ENCODE measurements at places on chromosomes 6 and 20.
A peak's percentile ranks its signal among the peaks of the same experiment; 100 is the strongest.

- DNase-seq: no peak
Observed at GRCh38 chr6:107611094-107611810, 121.3 kb downstream of the SOBP start.

GRCh38 chr6:7402716-7403115 lies 13.1 kb downstream of the RIOK1 start:
- no peak for DNase-seq

GRCh38 chr20:10483691-10484090 lies 48.6 kb downstream of the SLX4IP start:
- no peak for DNase-seq

GRCh38 chr20:31945785-31946184 lies 6.1 kb downstream of the PDRG1 start:
- no peak for DNase-seq

DNA sequence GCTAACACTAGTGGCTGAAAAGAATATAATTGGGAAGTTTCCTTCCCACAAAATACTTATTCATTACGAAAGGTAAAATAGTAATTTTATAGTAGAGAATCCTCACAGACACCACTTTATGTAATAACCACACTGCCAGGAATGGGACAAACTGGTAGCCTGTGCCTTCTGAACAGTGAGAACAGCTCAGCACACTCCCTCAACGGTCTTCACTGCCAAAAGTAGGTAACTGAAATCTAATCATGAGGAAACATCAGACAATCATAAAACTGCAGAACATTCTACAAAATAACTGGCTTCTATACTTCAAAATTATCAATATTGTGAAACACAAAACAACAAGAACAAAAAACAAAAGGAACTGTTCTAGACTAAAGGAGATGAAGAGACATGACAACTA lies 44.1 kb downstream of the NUP153 start:
- no peak for DNase-seq

- no peak for DNase-seq
Observed at GRCh38 chr6:103183831-103184411, 1675.8 kb downstream of the HACE1 start.

DNA sequence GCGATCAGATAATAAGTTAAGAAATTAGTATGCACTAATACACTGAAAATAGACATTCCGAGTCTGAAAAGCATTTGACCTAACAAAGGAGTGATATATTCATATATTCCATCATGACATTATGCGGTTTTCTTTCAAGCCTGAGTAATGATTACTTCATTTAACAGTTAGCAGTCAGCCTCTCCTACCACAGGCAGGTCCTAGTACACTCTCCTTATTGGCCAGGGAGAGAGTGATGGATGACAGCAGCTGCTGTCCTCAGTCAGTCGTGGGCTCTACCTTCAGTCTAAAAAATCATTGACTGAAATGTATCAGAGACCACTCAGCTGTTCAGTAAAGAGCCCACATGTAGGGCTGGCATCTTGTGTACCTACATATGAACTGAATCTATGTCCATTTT lies 33.2 kb upstream of the VGLL2 start:
- DNase-seq: no peak

- no peak for DNase-seq
Observed at GRCh38 chr6:39493777-39494176, 171.3 kb upstream of the KCNK16 start.

- DNase-seq: peak; percentile 24
Observed at GRCh38 chr6:145929037-145929633, 35.0 kb downstream of the SHPRH start.

DNA sequence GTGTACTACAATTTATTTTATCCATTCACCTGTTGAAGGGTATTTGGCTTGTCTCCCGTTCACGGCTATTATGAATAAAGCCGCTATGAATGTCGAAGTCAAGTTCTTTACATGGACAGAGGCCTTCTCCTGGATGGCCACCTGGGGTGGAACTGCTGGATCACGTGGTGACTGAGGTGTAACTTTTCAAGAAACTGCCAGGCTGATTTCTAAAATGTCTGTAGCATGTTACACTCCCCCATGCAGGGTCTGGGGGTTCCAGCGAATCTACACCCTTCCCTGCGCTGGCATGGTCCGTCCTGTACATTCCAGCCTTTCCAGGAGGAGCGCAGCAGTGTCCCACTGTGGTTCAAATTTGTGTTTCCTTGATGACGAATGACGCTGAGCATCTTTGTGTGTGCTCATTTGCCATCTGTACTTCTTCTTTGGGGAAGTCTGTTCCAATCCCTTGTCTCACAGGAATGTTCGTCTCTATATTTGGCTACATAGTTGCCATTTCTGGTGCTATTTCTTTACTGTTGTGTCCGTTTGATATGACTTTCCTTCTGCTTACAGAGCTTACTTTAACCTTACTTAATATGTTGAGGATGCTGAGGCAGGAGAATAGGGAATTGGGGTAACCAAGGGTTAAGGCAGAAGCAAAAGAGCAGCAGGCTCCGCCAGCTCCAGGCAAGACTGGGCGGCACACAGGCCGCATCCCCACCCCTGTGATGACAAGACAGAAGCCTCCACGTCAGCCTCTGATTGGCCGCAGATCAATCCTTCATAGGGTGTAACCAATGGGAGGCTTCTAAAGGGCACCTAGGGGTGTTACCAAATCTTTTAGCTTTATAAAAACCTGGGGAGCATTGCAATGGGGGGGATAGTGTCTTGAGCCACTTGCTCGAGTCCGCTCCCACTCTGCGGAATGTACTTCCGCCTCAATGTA lies 106.6 kb downstream of the TAF4 start:
- DNase-seq: no peak

- peak; percentile 72 for DNase-seq
Observed at GRCh38 chr6:31769684-31770371, 7.3 kb downstream of the VWA7 start.

DNA sequence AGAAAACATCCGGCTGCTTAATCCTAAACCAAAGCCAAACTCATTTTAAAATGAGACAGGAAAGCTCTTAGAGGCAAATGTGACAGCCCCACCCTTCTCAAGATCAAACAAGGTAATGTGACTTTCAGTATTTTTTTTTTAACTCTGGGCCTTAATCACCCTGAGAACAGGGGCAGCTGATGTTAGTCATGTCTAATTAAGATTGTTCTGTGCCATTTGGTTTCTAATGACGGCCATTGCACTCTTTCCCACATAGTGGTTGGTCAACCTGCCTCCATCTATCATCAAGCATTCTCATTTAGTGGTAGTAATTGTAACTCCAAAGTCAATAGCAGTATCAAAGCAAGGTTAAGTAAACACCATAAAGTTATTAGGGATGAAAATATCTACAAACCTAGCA lies 191.6 kb upstream of the EXOC2 start:
- no peak for DNase-seq

GRCh38 chr6:66964216-66964615 lies 1257.2 kb upstream of the EYS start:
- DNase-seq: no peak

- DNase-seq: no peak
Observed at GRCh38 chr6:28609672-28610071, 84.0 kb downstream of the GPX5 start.

DNA sequence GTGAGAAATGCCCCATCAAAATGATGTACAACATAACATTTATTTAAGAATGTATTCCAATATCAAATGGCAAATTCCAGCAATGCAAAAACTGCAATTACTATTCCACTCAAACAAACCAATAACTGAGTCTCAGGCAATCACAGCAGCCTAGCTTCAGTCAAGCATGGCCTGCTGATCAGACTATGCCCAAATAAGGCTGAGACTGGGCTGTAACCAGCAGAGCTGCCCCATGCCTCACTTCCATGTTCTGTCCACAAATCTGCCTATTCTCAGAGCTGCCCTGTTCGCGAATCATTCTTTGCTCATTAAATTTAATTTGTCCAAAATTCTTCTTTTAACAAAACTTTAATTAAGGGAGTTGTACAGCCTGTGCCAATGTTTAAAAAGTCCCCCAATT lies 155.4 kb downstream of the FNDC1 start:
- DNase-seq: no peak

DNA sequence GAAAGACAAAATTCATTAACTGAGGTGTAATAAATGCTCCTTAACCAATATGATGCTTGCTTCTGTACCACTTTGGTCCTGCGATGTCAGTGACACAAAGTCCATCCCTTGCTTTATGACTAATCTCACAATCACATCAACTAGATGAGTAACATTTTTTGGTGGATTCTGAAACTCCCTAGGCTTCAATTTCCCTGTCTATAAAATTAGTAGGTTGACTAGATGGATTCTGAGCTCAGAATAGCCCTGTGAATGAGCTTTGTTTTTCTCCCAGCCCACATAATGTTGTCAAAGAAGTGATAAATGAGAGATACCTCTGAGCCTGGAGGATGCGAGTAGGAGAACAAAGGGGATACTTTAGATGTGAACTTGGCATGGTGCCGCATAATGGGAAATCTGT lies 9.1 kb downstream of the TXLNB start:
- DNase-seq: no peak

DNA sequence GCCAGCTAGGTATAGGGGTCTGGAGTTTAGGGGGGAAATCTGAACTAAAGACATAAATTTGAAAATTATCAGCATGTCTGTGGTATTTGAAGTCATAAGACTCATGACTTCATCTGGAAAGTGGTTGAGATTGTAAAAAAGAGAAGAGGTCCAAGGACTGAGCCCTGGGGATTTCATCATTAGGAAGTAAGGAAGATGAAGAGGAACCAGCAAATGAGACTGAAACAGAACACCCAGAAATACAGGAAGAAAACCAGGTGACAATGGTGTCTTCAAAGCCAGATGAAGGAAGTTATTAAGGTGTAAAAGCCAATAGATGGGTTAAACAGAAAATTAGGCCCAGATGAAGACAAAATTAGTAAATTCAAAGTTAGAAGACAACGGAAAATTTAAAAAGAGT lies 49.1 kb upstream of the UBR2 start:
- no peak for DNase-seq

All from KG1 (cell line).